ENCODE measurements at places on chromosomes 3 and 15.

DNA sequence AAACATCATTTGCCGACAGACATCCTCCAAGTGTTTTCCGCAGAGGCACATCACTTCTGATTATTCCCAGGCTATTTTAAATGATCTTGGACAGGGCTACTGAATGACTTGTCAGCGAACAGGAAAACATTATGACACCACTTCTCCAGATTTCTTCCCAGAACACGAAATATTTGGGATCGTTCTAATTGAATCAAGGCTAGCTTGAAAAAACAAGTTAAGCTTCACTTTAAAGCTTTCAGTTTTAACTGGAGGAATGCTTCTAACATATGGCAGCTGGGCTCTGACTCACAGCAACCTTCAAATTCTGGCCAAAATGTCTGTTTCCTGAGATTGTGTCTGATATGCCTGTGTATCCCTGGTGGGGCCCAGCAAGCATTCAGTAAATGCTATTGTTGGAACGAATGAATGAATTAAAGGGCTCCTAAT lies 127.0 kb upstream of the ICE2 start:
- DNase-seq, result peak; percentile 92

GRCh38 chr3:155227141-155227540 lies 66.3 kb downstream of the STRIT1 start:
- no peak for DNase-seq

DNA sequence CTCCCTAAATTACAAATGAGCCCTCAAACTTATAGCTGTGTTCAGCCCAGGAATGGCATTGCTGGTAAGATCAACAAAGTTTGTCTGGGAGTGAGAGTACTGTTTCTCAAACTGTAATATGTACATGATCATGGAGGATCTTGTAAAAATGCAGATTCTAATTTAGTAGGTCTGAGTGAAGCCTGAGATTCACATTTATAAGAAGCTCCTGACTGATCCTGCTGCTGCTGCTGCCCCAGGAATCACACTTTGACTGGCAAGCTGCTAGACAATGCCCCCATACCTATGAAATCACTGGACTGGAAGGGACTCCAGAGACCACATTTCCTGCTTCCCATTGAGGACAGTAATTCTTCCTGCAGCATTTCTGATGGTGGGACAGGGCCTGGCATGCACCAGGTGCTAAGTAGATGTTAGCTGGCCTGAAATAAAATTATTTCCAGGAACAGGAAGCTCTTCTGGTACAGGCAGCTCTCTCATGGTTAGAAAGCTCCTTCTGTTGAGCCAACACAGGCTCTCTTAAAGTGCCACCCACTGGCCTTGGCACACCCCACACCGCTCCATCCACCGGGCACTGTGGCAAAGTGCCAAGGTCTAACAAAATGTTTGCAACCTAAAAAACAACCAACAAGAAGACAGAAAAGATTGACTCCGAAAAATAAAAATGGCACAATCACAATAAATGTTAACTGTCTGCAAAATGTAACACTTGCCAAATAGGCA lies 36.7 kb upstream of the ZNF710 start:
- DNase-seq, result no peak

DNA sequence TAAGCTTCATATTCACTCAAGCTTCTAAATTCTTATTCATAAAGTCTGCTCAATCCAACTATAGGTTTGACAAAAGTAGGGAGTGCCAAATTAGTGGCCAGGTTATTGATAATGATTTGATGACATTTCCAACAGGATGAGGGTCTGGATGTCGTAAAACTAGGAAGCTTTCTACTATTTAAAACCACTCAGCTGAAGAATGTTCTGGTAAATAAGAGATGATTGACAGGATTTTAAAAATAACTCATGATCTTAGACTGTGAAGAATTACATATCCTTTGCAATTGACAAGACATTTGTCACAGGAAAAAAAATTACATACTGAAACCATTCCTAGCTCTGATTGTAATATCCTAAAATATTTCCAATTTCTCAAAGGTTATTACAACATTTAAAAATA lies 15.4 kb upstream of the TRIM59 start:
- no peak for DNase-seq

DNA sequence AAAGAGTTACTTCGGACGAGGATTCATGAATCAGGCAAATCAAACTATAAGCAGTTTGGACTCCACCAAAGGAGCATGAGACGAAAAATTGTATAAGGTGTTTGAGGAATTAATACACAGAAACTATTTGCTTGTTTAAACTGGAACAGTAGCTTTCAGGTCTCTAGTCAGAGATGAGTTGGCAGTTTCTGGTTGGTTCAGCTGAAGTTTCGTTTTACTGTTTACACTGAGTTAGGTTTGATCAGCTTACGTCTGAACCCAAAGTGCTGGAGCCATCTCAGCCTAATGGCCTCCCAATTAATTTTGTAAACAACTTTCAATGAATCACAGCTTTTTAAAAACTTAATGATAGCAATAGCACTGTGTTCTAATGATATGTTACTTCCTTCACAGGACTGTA lies 703.7 kb downstream of the NLGN1 start:
- no peak for DNase-seq

DNA sequence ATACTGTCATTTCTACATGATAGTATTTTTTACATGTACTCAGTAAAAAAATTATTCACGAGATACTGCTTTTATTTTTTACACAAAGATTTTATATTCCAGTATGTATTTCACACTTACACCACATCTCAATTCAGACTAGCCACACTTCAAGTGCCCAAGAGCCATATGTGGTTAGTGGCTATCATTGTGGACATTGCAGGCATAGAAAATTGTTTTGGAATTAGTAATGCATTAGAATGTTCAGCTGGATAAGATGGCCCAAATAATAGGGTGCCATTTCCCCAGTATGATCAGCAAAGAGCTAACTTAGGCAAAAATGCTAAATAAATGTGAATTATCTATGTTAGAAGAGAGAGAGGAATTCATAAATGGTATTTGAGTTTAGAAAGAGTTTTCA lies 203.8 kb upstream of the MCTP2 start:
- no peak for DNase-seq

DNA sequence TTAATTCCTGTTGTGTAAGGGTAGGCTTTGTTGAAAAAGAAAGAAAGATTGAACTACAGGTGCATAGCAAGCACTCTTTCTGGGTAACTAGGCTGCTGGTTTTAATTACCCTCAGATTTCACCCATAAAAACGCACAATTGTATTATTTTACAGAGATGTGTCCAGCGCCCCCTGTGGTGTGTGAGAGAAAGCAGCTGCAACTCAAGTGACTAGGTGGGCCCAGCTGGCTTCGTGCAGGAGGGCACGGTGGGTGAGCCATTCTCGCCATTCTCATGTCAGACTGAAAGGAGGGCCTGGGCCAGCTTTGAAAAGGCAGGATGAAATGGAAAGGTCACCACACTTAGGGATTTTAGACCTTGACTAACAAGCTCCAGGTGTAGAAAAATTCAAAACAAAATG lies 122.6 kb downstream of the LRIG1 start:
- DNase-seq, result peak; percentile 57

GRCh38 chr3:77271711-77272110 lies 231.8 kb downstream of the ROBO2 start:
- no peak for DNase-seq

DNA sequence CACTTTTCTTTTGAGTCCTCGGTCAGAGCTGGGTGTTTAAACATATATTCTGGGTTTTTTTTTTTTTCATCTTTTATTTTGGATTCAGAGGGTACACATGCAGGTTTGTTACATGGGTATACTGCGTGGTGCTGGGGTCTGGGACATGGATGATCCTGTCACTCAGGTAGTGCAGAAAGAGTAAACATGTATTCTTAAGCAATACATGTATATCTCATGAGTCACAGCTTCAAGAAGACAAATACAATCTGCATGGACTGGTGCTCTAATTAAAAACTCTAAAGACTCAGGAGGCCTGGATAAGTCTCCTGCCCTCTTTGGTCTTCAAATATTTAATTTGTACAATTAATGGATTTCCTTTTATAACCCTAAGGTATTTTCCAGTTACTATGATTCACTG lies 50.6 kb upstream of the PHLDB2 start:
- DNase-seq, result no peak

GRCh38 chr3:158312560-158313141 lies 202.8 kb downstream of the RSRC1 start:
- peak; percentile 11 for DNase-seq

- no peak for DNase-seq
Observed at GRCh38 chr15:98604983-98605382, 43.4 kb upstream of the IGF1R start.

DNA sequence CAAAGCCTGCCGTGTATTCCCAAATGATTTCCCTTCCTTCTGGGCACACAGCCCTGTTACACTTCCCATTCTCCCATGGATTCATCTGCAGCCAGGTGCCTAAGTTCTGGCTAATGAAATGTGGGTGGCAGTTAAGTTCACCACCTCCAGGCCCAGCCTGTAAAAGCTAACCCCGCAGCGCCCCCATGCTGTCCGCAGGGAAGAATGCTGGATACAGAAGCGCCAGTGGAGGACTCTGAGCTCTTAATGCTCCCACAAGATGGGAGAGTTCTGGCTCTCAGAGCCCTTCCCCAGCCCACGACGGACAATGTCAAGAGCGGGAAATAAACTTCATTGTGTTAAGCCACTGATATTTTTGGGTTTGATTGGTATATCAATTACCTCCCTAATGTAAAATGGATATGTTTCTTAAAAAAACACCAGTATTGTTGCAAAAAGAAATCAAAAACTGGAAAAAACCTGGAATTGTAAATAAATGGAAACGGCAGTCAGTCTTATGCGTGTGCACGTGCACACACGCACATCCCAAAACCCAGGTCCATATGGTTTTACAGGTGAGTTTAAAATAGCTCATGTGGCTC lies 37.7 kb upstream of the FGD5 start:
- peak; percentile 88 for DNase-seq

DNA sequence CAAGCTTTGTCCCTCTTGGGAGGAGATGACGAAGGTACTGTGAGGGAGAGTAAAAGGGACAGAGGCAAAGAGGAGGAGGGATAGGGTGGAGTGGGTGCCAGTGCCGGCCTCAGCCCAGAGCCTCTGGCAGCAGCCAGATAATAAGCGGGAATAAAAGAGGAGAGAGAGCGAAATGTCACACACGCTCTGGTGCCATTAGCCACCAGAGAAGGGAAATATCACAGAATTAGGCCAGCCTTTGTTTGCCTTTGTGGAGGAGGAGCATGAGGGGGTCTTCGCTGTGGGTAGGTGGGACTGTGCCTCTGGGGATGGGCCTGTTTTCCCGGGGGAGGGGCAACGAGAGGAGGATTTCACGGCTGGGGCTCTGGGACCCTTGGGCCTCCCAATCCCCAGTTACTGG lies 67.8 kb downstream of the LINGO1 start:
- DNase-seq, result no peak

- no peak for DNase-seq
Observed at GRCh38 chr15:59707619-59708018, 18.5 kb upstream of the BNIP2 start.

GRCh38 chr3:32850226-32850625 lies 32.4 kb downstream of the TRIM71 start:
- no peak for DNase-seq

GRCh38 chr15:77642793-77643430 lies 10.2 kb upstream of the LINGO1 start:
- DNase-seq, result peak; percentile 23

DNA sequence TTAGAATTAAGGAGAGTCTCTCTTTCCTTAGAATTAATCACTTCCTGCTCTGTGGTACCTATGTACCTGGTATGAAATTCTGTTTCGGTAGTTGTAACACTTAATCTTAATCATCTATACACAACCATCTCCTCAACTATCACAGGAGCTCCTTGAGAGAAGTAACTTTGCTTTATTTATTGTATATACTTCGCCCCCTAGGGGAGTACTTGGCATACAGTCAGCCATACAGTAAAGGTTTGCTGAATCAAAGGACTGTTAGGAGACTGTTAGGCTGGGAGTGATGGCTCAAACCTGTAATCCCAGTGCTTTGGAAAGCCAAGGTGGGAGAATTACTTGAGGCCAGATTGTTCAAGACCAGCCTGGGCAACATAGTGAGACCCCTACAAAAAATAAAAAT lies 44.7 kb downstream of the RORA start:
- DNase-seq, result no peak

DNA sequence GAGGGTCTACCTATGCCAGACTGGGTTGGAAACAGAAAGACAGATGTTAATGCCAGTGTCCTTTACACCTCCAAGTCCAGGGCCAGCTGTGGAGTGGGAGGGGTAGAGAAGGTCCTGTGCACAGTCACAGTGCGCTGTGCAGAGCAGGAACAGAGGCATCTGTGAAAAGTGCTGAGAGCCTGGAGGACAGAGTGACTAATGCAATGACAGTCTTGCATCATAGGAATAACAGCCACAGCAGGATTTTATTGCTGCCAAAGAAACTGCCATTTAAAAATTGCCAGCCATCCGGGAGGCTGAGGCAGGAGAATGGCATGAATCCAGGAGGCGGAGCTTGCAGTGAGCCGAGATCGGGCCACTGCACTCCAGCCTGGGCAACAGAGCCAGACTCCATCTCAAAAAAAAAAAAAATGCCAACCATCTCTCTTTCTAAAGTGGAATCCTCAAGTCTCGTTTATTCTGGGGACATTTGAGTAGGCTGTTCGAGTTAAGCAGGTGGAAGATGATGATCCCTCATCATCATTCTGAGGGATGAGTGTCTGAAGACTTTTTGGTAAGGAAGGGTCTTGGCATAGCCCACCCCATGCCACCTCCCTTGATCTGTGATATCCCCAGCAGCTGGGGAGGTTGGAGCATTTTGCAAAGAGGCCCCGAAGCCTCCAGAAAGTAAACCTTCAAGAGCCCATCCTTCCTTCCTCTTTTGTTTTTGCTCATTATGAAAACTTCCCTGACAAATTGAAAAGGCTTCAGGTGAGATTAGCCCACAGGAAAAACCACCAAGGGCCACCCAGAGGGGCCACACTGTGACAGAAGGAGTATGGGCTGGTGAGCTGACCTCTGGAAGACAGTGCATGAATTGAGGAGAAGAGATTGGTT lies 7.7 kb downstream of the CCR2 start:
- DNase-seq, result no peak

- DNase-seq, result no peak
Observed at GRCh38 chr15:63112871-63113270, 8.8 kb upstream of the LACTB start.

DNA sequence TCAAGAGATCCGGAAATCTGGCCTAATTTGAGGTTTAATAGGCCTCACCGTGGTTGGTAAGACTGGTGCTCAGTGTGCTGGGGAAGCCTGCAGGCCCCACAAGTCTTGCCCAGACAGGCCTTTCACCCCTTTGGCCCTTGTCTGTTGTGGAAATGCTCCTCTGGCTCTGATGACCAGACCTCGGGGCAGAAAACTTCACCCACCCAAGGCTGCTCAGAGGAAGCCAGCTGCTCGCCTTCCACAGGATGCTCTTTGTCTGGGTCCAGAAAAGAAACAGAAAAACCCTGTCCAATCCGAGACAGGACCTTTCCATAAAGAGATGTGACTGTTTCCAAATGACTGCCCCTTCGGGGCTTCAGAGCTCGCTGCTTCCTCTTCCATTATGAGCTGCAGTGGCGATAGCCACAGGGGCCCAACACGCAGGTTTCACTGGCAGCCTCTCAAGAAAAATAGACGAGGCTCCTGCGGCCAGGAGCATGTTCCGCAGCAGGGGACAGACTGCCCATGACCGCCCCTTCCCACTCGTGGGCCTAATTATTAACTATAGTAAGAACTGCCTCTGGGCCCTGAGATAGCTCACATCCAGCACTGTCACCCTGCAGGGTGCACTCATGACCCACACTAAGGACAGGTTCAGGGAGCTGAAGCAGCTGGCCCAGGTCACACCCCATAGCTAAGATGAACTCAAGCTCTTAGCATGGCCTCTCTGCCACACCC lies 6.8 kb upstream of the SNX22 start:
- no peak for DNase-seq
